ENCODE measurements at places on chromosomes 2 and 18.

- no peak for DNase-seq
These were observed 6.0 kb upstream of the SLC39A10 start for GRCh38 chr2:195651046-195651445.

- no peak for DNase-seq
These were observed 65.2 kb downstream of the TMEM247 start for GRCh38 chr2:46544581-46544980.

- DNase-seq, result no peak
These were observed 21.0 kb downstream of the AGAP1 start for GRCh38 chr2:235514627-235515363.

DNA sequence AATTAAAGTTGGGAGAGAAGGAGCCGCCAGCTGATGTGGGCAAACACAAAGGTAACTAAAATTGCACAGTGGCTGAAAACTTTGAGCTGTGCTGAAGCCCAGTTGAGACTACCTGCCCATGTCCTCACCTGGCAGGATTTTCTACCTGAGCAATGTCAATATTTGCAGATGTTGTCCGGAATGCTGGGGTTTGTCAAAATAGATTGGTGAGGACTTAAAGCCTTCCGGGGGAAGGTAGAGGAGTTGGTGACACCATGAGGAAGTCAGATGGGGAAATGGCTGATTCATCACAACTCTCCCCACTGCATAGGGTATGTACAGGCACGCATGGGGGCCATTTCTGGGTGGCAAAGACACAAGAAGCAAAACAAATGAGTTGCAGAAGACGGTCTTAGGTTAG, 114.9 kb downstream of the ALK start:
- no peak for DNase-seq

DNA sequence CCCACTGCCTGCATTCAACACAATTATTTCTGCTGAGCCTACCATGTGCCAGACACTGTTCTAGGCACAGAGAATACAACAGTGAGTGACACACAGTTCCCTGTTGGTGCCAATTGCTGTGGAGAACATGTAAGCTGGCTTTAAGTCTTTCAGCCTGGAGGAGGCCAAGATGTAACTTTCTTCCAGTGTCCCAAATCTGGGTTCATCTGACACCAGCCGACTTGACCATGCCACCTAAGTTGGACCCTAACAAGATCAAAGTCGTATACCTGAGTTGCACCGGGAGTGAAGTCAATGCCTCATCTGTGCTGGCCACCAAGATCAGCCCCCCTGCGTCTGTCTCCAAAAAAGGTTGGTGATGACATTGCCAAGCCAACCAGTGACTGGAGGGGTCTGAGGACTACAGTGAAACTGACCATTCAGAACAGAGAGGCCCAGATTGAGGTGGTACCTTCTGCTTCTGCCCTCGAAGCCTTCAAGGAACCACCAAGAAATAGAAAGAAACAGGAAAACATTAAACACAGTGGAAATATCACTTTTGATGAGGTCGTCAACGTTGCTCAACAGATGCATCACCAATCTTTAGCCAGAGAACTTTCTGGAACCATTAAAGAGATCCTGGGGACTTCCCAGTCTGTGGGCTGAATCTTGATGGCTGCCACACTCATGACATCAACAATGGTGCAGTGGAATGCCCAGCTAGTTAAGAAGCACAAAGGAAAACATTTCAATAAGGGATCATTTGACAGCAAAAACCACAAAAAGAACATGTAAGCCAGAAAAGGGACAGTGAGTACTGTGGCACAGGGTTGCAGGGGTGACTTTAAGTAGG, 6.3 kb downstream of the TRABD2A start:
- DNase-seq, result no peak

DNA sequence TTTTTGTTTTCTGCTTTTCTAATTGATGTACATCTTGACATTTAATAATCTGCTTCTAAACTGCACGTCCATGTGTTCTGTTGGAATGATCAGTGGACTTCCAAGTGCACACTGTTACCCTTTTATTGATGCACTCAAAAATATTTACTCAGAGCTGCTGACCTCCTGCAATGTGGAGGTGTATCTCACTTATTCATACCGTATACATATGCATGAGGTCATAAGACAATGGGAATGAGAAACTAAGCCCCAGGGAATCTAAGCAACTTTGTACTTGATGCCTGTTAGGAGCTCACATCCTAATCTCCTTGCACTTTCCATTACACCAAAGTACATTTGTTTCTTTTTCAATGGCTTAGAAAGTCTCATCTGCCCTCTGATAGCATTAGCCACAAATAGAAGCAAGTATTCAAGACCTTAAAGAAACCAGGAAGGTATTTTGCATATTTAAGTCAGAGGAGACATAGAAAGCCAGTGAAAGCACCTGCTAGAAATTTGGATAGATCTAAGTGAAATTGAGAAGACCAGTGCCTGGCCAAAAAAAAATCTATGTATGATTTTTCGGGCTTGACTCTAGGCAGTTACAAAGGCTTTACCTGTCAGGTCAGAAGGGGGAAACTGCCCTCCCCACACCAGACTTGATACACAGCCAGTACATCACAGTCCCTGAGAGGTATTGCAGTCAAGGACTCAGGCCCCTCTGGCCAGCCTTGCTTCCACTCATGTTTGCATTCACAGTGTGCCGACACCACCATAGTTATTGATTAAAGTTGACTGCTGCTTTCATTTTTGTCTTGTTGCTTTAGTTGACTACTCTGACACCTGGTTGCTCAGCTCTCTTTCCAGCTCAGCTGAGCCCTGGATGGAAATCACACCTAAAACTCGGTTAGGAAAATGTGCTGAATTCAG, 391.7 kb upstream of the CYRIA start:
- DNase-seq, result no peak

DNA sequence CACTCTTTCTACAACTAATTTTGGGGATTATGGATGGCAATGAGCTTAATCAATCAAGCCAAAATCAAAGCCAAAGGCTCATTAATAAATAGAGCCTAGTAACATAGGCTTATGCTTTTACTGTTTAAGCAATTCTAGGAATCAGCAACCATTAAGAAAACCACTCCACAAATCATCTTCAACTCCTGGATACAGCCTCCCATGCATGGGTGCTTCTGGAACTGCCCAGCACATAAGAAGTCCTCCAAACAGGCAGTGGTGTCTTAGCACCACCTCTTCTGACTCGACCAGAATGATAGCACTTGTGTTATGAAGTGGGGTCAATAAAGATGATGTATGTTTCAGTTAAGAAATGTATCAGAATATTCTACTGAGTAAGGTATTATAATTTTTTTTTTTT, 104.4 kb upstream of the SERPINE2 start:
- DNase-seq, result no peak

DNA sequence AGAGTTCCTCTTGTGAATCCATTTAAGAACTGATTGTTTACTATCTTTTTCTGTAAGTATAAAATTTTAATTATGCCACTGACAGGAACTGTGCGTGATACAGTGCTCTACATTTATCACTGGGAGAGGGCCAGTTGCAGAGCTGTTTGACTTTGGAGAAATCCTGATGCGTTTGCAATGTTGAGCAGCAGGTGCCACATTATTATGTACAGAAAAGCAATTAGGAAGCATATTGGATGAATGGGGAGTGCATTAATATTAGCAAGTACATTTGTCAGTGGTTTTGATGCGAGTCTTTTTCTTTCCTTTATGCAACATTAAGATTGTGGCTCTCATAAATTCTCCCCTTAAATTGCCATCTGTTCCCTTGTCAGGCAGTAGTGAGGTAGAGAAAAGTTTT, 302.3 kb upstream of the FANCL start:
- no peak for DNase-seq
